ENCODE measurements at places on chromosomes 11 and 22.

DNA sequence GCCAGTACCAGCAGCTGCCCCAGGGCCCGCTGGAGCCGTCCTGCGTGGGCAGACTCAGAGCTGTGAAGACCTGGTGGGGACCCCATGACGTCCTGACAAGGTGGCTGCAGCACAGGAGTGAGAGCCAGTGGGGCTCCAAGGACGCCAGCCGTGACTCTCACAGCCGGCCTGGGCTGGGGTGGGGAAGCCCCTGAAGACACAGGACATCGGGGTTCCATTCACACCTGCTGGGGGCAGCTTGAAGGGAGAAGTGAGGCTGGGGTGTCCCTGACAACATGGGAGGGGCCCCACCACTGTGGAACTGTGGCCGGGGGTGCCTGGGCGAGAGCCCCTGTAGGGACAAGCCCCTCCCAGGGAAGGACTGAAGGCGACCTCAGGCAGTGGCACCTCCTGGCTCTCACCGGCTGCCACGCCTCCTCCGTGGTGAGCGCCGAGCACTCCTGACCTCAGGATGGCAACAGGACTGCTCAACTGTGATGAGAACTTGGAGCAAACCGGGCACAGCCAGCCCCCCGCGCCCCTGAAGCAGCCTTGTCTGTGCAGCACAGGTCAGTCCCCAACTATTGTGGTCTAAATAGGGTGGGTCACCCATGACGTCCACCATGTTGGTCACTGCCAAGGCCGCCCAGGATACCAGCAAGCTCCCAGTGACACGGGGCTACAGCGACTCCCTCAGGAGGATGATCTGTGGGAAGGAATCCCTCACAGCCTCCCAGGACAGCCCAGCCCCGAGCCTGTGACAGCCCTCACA is 22.7 kb upstream of the IL17REL start:
- DNase-seq, result no peak

DNA sequence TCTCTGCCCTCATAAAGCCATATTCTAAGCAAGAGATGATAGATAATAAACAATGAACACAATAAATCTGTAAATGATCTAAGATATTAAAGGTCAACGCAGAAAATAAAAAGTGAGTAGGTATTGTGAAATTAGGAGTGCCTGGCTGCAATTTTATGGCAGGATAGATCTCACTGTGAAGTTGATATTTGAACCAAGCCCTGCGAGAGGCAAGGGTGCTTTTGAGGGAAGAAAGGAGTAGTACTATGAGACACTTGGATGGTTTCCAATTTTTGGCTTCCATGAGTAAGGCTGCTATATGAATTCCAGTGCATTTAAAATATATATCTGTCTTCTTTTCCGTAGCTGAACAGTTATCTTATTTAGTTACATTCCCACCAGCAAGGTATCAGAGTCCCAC is 720.0 kb upstream of the CNTN5 start:
- DNase-seq, result no peak

- no peak for DNase-seq
Measured at GRCh38 chr11:116043857-116044256, 539.6 kb upstream of the CADM1 start.

- DNase-seq, result no peak
Measured at GRCh38 chr11:6200975-6201374, 2.0 kb downstream of the OR52W1 start.

DNA sequence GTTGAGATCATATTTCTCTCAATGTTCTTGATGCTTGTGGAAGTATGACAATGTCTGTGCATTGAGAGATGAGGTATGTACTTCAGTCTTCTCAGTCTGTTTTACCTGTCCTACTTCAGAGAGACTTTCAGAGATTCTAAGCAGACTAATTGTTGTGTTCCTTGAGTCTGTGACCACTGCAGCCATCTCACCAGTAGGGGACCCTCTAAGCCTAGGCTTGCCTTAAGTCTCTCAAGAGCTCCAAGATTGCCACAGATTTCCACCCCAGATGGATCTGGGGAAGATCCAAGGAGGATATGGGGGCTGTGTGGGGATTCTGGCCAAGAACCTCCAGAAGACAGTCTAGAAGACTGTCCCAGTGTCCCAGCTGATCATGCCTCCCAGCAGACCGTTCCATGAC is 179.9 kb upstream of the PLET1 start:
- DNase-seq, result no peak

DNA sequence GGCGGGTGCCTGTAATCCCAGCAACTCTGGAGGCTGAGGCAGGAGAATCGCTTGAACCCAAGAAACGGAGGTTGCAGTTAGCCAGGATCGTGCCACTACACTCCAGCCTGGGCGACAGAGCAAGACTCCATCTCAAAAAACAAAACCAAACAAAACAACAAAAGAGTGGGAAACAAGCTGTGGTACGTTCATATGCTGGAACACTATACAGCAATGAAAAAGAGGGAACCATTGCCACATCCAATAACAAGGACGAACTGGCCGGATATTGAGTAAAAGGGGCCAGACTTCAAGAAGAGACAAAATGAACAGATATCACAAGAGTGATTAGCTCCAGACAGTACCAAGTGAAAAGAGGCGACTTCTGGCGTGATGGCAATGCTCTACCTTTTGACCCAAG is 4.9 kb downstream of the MACROD1 start:
- DNase-seq, result no peak

DNA sequence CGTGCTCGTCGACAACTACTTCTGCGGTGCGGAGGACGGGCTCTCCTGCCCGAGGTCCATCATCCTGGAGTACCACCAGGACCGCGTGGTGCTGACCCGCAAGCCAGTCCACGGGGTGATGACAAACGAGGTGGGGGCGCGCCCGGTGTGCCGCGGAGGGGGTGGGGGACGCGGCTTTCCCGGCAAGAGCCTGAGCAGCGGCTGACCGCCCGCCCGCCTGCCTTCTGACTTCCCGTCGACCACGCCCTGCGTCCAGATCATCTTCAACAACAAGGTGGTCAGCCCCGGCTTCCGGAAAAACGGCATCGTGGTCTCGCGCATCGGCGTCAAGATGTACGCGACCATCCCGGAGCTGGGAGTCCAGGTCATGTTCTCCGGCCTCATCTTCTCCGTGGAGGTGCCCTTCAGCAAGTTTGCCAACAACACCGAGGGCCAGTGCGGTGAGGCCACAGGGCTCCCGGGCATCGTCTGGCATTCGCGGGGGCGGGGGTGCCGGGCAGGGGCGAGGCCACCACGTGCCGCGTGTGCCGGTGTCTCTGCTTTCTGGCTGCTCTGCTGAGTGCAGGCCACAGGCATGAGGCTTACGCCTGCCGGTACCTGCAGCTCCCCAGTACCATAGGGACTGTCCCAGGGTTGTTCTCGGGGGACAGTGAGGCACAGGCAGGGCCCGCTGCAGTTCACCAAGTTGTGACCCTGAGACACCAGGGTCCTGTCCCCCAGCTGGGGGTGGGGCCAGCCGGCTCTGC is 28.5 kb upstream of the MUC5B start:
- DNase-seq, result peak; percentile 34

DNA sequence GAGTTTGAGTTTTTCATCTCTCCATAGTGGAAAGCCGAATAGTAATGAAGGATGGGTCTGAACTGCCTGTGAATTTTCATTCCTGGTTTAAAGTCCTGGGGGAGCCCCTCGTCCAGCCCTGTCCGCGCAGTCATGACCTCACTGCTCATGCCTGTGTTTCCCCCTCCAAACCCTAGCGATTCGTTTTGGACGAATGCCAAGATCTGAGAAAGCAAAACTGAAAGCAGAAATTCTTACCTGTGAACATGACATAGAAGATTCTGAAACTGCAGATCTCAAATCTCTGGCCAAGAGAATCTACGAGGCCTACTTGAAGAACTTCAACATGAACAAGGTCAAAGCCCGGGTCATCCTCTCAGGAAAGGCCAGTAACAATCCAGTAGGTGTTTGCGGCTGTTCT is 30.5 kb downstream of the CDPF1 start:
- DNase-seq, result no peak

GRCh38 chr22:49961601-49962011 is 1.0 kb downstream of the PIM3 start:
- peak; percentile 57 for DNase-seq

DNA sequence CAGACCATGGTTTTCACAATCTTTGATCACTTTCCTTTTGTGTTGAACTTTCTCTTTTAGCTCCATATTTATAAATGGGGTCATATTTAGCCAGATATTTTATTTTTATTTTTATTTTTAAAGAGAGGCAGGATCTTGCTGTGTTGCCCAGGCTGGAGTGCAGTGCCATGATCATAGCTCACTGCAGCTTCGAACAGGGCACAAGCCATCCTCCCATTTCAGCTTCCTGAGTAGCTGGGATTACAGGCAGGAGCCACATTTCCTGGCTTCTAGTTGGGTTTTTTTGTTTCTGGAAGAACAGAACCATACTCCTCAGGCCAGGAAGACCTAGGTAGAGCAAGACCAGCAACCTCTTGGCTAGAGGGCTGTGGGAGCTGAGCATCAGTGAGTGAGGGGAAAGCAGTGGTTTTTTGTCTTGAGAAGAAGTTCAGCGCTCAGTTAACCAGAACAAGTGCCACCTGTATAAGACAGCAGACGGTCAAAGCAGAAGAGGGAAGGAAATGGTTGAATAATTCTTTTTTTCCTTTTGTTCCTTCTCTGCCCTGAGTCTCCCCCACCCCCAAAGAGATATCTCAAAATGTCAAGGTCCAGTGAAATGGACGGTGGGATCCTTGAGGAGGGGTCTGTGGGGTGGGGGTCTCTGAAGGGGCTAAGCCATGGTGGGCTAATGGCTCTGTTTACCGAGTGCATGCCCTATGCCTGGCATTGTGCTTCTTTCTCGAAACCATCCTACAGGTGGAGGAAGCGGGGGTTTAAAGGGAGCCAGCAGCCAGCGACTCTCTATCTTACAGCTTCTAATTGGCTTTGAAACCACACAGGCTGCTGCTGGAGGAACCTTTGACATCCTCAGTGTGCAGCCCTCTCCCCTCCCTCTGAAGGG is 63.0 kb downstream of the PTPRJ start:
- no peak for DNase-seq

DNA sequence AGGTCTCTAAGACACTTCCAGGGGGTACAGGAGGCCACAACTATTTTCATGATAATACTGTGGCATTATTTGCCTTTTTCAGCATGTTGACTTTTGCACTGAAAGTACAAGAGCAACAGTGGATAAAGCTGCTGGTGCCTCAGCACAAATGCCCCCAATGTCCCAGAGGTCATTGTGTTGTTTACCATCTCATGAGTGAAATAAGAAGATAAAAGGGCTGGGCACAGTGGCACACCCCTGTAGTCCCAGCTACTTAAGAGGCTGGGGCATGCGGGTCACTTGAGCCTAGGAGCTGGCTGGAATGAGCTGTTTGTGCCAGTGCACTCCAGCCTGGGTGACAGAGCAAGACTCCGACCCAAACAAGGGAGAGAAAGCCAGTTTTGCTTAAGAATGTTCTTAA is 72.6 kb upstream of the RAB1B start:
- no peak for DNase-seq

- DNase-seq, result peak; percentile 58
Measured at GRCh38 chr11:120073196-120073595, 64.7 kb downstream of the TRIM29 start.

GRCh38 chr11:66159324-66159984 is 89.4 kb downstream of the PACS1 start:
- DNase-seq, result no peak

GRCh38 chr11:68997995-68998348 is 15.1 kb downstream of the MRGPRF start:
- DNase-seq, result no peak

Data from right forelimb (tissue), 1 donor.